Esophagus squamous epithelium (tissue), 5 donors: ENCODE measurements at places on chromosomes 11 and 22.

DNA sequence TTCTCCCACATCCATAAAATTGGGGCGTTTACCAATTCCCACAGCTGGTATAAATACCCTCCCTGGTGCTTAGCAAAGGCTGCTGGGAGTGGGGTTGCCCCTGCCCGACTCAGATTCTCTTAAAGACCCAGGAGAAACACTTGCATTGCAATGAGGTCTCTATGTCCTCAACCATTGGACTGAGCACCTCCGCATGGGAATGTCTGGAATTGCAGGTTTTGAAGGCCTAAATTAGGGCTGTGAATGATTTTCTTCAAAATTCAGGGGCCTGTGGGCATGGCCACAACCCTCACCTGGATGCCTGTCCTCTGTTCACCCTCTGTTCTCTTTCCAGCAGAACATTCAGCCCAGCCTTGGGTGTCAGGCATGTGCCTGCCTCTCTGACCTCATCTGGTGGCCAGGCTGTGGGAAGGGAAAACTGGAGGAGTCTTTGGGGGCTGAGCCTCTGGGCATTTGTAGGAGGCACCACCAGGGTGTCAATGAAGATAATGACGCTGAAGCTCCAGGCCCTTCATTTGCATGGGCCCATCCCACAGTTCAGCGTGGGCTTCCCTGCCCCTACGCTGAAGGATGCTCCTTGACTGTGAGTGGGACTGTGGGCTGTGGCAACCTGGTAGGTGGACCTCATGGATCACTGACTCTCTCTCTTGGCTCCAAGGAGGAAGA, 52.7 kb upstream of the MYEOV start:
- no peak for DNase-seq

DNA sequence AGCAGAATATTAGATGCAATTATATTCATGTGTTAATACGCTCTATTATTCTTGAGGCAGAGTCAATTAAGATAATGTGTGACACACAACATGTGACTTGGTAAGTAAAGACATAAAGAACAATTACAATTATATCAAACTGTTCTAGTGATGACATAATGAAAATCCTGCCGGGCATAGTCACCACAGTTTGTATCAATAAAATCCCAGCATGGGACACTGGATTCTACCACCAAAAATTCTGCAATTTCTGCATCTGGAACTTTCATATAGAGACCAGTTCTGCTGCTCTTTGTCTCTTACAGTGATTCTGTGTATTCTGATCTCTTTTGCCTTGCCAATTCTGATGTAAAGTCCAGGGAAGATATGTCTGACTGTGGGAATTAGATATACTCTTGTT, 495.6 kb upstream of the LRRC4C start:
- DNase-seq, result no peak

DNA sequence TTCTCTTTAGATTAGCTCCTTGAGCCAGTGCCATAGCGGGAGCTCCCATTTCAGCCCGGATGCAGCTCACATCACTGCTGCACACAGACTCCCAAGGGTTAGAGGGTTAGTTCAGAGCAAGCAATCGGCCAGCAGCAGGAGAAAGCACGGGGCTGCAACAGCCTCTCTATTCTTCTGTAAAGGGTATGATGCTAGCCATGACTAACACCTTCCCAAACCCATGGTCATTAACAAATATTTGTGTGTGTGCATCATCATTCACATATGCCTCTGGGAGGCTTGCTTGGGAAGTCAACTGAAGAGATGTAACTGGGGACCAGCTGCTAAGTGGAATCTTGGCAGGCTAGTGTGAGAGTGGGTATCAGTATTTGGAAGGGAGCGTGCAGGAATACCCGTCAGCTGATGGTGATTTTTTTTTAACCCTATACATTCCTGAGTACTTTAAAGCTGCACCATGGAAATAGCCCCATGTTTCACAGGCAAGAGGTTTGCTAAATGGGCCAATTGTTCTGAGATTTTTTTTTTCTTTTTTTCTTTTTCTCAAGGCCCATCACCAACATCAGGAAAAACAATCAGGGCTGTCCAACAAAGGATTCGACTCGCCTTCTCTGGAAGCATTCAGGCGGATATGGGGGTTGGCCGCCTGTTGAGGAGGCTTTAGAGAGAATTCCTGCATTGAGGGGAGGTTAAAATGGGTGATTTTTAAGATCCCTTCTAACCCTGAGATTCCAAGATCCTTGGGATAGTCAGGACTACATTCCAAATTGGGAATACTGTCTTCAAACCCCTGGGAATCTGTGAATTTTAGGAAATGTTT, 33.2 kb upstream of the CCDC89 start:
- no peak for DNase-seq

DNA sequence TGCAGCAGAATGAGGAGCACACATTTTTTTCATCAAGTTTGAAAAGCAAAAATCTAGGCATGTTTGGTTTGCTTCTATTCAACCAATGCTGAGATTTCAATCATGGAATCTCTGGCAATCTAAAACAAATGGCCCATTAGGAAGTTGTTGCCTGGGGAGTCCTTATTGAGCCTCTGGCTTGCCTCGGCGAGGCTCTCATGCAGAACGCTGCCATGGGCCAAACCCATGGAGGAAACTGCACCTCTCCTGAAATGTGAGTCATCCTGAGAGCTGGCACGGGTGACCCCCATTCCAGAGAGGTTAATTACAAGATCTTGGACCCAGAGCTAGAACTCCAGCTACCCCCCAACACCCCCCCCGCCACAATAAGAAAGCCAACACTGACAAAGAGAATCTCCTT, 80.7 kb downstream of the MN1 start:
- DNase-seq, result no peak

DNA sequence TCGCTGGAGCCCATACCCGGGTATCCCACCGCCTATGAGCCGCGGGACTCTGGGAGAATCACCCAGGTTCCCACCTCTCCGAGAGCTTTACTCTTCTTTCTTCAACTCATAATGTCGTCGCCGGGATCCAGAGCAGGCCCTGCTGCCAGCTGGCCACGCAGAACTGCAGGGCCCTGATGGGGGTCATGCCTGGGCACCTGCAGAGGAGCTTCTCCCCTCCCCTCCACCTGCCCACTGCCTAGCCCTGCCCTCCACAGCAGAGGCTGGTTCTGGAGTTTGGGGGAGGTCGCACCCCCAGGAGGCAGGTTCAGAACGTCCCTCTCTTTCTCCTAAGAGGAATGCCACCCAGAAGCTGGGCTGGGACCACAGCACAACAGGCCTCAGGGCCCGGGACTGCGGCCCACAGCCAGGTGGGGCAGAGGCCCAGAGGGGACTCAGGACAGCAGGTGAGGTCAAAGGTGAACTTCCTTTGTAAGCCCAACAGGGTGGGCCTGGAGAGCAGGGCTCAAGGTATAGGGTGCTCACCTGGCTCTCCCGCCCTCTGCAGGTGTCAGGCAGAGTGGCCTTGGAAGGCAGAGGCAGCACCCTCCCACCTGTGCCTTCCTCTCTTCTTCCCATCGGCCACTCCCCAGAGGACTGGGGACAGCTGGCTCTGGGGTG, 1.9 kb downstream of the SLC25A45 start:
- DNase-seq, result no peak

- no peak for DNase-seq
Observed at GRCh38 chr11:96021901-96022650, 98.2 kb upstream of the MTMR2 start.

- no peak for DNase-seq
Observed at GRCh38 chr11:96961931-96962330, 572.1 kb downstream of the JRKL start.

GRCh38 chr11:103077554-103077953, 14.4 kb downstream of the DCUN1D5 start:
- no peak for DNase-seq

- DNase-seq, result no peak
Observed at GRCh38 chr11:59000003-59000402, 60.7 kb downstream of the GLYATL1 start.
